ENCODE measurements at places on chromosomes 13 and 19.

- DNase-seq, result no peak
These were observed 12.9 kb downstream of the NOVA2 start for GRCh38 chr19:45960595-45961235.

DNA sequence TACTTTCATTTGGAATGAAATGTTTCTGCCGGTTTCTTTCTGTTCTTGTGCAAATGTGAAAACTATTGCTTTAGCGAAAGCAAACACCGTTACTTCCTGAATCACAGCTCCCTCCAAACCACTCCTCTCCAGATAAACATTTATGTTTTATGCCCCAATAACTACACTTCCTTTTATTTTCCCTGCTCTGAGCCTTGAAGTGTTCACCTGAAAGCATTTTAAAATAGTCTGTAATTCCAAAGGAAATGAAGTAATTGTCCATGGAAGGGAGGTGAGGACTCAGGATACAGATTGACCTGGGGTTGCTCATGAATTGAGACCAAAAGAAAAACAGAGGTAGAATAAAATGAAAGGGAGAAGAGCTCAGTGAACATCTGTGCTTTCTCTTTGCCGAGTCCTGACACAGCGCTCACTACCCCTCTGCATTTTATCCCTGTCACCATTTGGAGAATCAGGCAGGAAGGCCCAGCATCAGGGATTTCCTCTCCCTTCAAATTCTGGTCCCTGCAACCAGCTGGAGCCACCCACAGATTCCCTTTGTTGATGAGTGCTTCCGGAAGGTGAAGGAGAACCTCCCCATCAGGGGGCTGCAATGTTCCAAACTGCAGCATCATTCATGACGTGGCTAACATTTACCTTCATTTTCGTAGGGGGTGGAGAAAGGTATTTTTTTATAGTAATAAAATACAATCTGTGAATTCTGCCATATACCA is 171.9 kb downstream of the ITGBL1 start:
- no peak for DNase-seq

DNA sequence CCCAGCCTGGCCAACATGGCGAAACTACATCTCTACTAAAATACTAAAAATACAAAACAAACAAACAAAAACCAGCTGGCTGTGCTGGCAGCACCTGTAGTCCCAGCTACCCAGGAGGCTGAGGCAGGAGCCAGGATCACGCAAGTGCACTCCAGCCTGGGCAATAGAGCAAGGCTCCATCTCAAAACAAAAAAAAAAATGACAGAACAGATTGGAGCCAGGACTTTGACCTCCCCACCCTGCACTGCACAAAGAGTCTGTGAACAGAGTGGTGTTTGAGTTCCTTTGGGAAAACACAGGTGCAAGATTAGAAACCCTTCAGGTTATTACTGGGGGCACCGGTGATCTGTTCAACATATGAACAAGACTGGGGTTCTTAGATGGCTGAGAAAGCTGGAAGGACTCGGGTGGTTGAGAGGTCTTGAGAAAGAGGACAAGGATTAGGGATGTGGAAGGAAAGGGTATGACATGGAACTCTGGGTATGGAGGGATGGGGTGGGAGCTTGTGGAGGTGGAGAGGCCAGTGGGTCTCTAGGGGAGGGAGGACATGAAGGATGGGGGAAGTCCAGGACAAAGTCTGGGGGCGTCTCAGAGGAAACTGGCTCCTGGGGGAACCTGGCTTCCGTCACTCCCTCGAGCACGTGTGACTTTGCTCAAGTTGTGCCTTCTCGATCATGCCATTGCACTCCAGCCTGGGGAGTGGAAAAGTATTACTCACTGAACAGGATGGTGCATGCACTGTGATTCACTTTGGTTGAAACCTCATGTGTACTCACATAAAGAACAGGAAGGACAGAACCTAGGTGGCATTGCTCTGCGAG is 25.9 kb downstream of the RCN3 start:
- DNase-seq, result peak; percentile 70

DNA sequence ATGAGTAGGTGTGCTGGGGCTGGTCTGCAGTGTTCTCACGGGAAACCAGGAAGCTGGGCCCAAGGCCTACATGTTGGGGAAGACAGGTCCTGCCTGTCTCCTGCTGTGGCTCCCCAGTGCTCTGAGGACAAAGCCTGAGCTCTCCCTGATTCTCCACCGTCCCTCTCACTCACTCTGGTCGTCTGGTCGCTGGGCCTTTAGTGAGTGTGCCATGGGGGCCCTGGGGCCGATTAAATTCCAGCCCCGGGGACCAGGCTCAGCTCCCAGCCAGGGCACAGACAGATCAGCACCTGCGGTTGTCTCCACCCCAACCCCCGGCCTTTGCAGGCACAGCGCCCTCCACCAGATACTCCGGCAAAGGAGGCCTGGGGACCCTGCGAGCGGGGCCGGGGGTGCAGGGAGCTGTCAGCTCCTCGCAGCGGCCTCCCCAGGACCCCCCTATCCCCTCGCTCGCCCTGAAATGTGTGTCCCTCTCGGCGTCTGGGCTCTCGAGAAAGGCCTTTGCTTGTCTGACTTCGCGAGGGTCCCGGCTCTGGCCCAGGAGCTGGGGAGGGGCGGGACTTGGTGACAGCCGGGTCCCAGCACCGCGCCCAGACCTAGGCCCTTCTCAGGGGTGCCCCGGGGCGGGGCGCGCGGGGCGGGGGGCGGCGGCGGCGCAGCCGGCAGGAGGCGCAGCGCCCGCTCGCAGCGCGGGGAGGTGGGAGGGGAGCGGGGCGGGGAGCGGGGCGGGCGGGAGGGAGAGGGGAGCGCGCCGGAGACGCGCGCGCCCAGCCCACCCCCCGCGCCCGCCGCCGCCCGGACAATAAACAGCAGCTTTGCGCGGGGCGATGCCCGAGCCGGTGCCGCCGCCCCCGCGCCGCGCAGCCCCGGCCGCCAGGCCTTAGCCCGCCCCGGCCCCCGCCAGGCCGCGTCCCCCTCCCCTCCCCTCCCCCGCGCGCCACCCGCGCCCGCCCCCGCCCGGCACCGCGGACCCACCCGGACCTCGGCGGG is at the start of gene PALM:
Gene PALM, plus strand, starts transcription at position 782 of the 990 bp plus-strand sequence. CDS start 212 bp downstream, outside the sequence.
- DNase-seq, result no peak

- DNase-seq, result no peak
These were observed 171.7 kb downstream of the LACC1 start for GRCh38 chr13:44051405-44051804.

GRCh38 chr13:39397226-39397895 is 205.6 kb downstream of the LHFPL6 start:
- no peak for DNase-seq

- DNase-seq, result no peak
These were observed 2.4 kb upstream of the ZNF616 start for GRCh38 chr19:52142001-52142595.

GRCh38 chr19:5642204-5642603 is 19.3 kb downstream of the SAFB start:
- no peak for DNase-seq

All from stimulated activated naive CD8-positive, alpha-beta T cell treated with anti-CD3 and anti-CD28 coated beads, Interleukin-15, Interleukin-2, amounts not matched to agents 100 U/mL and 50 U/mL, for 24 hours (primary cell).